Activated CD4-positive, alpha-beta memory T cell treated with anti-CD3 and anti-CD28 coated beads, Interleukin-2, amount 10 ng/mL, durations not matched to agents 7 days and 5 days (primary cell): ENCODE measurements at places on chromosomes 3 and 15. TPM values are rescaled to one million over a fixed set of nuclear protein-coding genes. Genes with fewer than 3 reads are reported as not detected.

Gene CYP8B1
- total RNA-seq: not detected

Gene SLC24A5
- total RNA-seq: not detected

Gene STAC
- not detected for total RNA-seq

Gene RNU5B-1
- 12.9 TPM for total RNA-seq

Gene DLL4
- total RNA-seq: not detected

Gene OCA2
- total RNA-seq: not detected

Gene FGD5
- total RNA-seq: 0.10 TPM

Gene POTEB2
- not detected for total RNA-seq

Gene AQR
- 30.3 TPM for total RNA-seq

Gene ANKUB1
- not detected for total RNA-seq

- H3K4me3 ChIP-seq: no peak overlapping the region
- no peak for DNase-seq
- no peaks in the 10 kb centered on the region for H3K36me3 ChIP-seq
Measured at GRCh38 chr15:68621535-68621934, 42.7 kb downstream of the CORO2B start.

DNA sequence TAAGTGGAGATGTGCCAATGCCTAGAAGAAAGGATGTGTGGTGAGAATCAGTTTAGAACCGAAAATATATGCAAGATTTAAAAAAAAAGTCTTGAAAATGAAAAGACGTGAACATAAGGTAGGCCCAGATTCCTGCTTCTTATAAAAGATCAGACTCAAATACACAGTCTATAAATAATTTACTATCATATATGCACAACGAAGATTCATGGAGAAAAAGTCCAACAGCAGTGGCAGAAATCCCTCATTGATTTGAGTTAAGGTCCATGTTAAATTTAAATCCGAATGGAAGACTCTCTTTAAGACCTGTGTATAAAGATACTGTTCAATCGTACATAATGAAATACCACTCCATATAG is 227.2 kb downstream of the OCA2 start:
- no peaks in the 10 kb centered on the region for H3K27me3 ChIP-seq
- H3K36me3 ChIP-seq: no peaks in the 10 kb centered on the region
- DNase-seq: no peak

- peaks cover 2% of the 10 kb centered on the region for H3K27me3 ChIP-seq
- no peak for DNase-seq
- no peak overlapping the region for H3K4me3 ChIP-seq
Measured at GRCh38 chr15:88615303-88616107, 5.6 kb upstream of the AEN start.

GRCh38 chr15:53807501-53807900 is 48.0 kb upstream of the WDR72 start:
- H3K27ac ChIP-seq: no peak overlapping the region
- H3K36me3 ChIP-seq: no peaks in the 10 kb centered on the region
- H3K4me3 ChIP-seq: no peak overlapping the region
- DNase-seq: no peak

DNA sequence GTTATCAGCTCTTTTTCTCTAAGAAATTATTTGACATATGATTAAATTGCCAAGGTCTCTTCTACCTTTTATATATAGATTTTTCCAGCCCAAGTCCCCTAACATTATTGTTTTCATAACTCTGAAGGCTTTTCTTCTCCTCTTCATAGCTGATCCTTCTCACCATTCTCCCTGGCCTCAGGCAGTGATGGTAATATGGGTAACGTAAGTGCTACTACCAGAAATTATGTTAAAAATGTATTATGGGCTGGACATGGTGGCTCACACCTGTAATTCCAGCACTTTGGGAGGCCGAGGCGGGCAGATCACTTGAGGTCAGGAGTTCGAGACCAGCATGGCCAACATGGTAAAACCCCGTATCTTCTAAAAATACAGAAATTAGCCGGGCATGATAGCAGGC is 29.2 kb downstream of the BMF start:
- H3K4me3 ChIP-seq: no peak overlapping the region
- peaks cover 25% of the 10 kb centered on the region for H3K4me1 ChIP-seq
- peaks cover 50% of the 10 kb centered on the region for H3K27me3 ChIP-seq
- H3K36me3 ChIP-seq: no peaks in the 10 kb centered on the region
- no peak overlapping the region for H3K27ac ChIP-seq
- DNase-seq: no peak

DNA sequence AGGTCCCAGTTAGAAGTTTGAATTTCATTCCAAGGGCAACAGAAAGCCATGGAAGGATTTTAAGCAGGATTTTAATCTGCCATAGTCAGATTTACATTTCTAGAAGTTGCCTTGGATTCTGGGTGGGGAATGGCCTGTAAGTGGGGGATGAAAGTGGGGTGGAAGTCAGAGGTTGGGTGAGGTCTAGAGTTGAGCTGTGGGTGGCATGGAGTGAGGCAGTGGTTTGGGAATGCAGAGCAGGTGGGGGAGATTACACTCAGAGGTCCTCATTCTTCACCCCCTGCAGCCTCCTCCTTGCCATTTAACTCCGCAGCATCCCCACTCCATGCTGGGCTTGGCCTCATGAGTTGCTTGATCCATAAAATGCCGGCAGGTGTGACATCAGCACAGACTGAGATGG is 32.0 kb upstream of the CCDC174 start:
- H3K4me1 ChIP-seq: peaks cover 8% of the 10 kb centered on the region
- H3K4me3 ChIP-seq: no peak overlapping the region
- H3K27ac ChIP-seq: no peak overlapping the region
- no peak for DNase-seq
- no peaks in the 10 kb centered on the region for H3K36me3 ChIP-seq
- H3K27me3 ChIP-seq: peaks cover 24% of the 10 kb centered on the region

DNA sequence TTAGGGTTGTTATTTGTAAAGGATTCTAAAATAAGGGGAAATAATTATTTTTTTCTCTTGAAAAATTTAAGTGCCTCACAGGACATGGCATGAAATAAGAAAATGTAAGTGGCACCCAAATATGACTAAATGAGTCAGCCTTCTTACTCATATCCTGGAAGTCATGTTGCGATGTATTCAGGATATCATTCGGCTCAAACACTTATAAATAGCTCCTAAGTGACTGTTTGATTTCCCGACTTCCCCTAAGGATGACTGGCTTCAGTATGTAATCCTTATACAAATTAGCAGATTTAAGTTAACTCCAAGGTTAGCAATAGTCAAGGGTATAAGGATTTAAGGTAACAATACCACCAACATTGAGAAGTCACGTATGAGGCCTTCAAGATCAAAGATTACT is 57.3 kb upstream of the OSTN start:
- no peaks in the 10 kb centered on the region for H3K27me3 ChIP-seq
- no peak for DNase-seq
- H3K27ac ChIP-seq: no peak overlapping the region
- no peaks in the 10 kb centered on the region for H3K36me3 ChIP-seq
- H3K4me3 ChIP-seq: no peak overlapping the region

- H3K27ac ChIP-seq: no peak overlapping the region
- DNase-seq: no peak
- H3K36me3 ChIP-seq: no peaks in the 10 kb centered on the region
- no peaks in the 10 kb centered on the region for H3K4me1 ChIP-seq
Measured at GRCh38 chr3:159652452-159652851, 336.2 kb upstream of the IL12A start.

DNA sequence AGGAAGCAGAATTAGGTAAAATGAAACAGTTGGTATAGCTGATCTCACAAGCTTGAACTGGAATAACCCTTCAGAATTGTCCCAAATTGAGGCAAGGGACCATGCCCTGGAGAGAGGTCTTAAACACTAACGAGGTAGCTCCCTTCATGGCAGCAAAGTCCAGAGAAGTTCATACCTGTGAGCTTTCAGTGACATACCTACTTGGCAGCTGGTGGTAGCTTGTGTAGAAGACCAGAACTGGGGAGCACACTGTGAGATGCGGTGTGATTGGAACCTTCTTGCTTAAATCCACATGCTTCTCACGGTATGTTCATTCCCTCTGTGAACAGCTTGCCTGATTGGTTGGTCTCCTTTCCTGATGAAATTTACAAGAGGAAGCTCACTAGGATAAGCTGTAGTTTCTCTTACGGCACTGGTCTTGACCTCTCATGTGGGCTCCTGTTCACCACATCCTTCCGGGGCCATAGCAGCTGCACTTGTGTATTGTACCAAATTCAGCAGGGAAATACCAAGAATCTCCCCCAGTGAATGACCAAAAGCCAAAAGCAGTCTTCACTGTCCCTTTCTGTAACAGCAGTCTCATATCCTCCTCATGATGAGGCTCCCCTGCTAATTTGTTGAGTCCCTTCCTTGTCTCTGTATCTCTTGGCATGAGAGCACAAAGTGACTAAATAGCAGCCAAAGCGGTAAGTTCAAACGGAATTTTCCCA is 483.7 kb upstream of the FRG2C start:
- H3K27me3 ChIP-seq: no peaks in the 10 kb centered on the region
- H3K4me3 ChIP-seq: no peak overlapping the region
- DNase-seq: no peak
- H3K36me3 ChIP-seq: no peaks in the 10 kb centered on the region
- no peak overlapping the region for H3K27ac ChIP-seq

DNA sequence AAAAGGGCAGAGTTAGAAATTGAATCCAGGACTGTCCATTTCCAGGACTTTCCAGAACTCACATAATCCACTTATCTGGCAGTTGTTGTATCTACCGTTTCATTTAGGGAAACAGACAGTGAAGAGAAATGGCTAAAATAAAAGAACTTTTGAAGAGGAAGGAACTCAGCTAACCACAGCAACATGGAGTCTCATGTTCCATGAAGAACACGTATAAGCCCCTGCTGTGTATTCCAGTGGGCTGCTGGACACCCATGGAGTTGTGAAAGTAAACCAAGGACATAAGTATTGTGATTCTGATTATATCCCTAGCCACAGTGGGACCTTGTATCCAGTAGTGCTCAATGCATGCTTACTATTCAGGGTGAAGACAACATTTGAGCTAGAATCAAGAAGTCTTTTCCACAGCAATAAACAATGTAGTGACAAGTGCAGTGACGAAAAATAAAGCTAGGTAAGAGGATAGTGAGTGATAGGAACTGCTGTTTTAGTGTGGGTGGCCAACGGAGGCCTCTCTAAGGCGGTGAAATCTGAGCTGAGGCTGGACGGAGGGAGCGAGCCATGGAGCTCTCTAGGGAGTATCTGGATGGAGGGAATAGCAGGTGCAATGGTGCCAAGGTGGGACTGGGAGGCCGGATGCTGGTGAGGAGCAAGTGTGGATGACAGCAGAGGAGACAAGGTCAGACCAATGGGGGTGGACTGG is 26.8 kb upstream of the TRH start:
- H3K27ac ChIP-seq: no peak overlapping the region
- H3K4me3 ChIP-seq: no peak overlapping the region
- H3K27me3 ChIP-seq: peaks cover 11% of the 10 kb centered on the region
- no peaks in the 10 kb centered on the region for H3K4me1 ChIP-seq
- no peaks in the 10 kb centered on the region for H3K36me3 ChIP-seq
- DNase-seq: no peak

DNA sequence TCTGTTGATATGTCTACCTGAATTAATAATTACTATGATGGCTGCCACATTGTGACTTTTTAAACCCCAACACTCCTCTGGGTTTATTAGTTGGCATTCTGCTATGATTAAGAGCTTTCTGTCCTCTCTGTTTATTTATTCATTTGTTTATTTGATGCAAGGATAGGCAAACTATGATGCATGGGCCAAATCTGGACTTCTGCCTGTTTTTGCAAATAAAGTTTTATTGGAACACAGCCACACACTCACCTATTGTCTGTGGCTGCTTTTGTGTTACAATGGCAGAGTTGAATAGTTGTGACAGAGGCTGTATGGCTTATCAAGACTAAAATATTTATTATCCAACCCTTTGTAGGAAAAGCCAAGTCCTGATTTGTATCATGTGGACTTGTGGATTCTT is 48.3 kb upstream of the C3orf80 start:
- no peak for DNase-seq
- peaks cover 17% of the 10 kb centered on the region for H3K27me3 ChIP-seq
- H3K4me1 ChIP-seq: peaks cover 4% of the 10 kb centered on the region
- H3K36me3 ChIP-seq: no peaks in the 10 kb centered on the region
- H3K27ac ChIP-seq: no peak overlapping the region

DNA sequence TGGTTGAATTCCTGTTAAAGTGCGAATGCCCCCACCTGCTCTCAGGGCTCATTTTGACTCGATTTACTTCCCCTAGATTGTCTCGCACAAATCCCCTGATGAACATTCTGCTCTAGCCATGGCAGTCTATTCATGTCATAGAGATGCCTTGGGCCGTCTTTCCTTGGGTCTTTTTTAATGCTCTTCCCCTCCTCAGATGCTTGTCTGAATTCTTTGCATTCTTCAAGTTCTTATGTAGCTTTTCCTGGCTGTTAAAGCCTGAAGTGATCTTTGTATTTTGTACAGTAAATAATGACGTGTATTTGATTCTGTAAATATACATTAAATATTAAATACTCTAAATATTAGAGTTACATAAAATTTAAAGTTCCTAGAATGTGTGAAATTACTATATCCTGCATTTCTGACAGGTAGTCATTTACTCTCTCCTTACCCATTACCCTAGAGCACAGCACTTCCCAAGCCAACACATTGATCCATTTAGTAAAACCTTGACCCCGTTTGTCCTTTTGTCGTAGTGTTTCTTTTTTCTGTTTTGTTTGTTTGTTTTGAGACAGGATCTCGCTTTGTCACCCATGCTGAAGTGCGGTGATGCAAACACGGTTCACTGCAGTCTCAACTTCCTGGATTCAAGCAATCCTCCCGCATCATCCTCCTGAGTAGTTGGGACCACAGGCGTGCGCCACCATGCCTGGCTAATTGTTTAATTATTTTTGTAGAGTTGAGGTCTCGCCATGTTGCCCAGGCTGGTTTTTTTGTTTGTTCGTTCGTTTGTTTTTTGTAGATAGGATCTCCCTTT is 47.9 kb downstream of the YEATS2 start:
- no peaks in the 10 kb centered on the region for H3K27me3 ChIP-seq
- H3K4me3 ChIP-seq: no peak overlapping the region
- H3K36me3 ChIP-seq: peaks cover 55% of the 10 kb centered on the region
- DNase-seq: no peak
- no peaks in the 10 kb centered on the region for H3K4me1 ChIP-seq

DNA sequence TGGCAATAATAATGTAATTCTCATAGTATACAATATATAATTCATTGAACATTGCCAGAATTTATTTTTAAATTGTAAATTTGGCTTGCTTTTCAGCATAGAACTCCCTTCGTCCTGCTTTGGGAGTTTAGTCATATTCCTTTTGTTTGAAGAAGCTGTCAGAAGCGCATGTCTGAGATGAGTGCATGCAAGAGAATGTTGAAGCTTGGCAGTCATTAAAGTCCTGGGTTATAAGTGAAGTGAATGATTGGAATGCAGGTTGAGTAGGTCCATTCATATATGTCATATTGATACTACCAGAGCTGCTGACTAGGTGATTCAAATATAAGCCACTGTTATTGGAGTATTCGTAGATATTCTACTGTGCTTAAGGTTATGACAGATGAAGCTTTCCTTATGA is 243.6 kb upstream of the MDFIC2 start:
- H3K27me3 ChIP-seq: no peaks in the 10 kb centered on the region
- no peaks in the 10 kb centered on the region for H3K4me1 ChIP-seq
- H3K36me3 ChIP-seq: no peaks in the 10 kb centered on the region
- no peak overlapping the region for H3K27ac ChIP-seq

DNA sequence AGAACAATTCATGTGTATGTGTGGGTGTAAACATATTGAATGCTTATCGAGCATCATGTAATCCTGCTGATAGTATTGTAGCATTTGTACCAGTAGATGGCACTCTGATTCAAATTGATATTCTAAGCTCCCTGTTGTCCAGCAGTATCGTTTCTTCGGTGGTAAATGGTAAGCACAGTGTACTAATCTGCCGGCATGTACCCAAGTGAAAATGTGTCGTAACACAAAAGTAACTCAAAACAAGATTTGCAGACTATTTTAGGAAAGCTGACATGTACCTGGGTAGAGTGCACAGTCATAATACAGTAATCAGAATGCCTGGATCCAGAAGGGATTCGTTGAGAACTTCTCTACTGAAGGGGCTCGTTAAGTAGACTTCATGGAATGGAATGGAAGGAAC is 31.7 kb upstream of the MNS1 start:
- H3K36me3 ChIP-seq: no peaks in the 10 kb centered on the region
- peaks cover 9% of the 10 kb centered on the region for H3K27me3 ChIP-seq
- H3K4me1 ChIP-seq: peaks cover 11% of the 10 kb centered on the region
- DNase-seq: no peak
